Common myeloid progenitor, CD34-positive (primary cell): ENCODE measurements at places on chromosomes 6 and 20.

DNA sequence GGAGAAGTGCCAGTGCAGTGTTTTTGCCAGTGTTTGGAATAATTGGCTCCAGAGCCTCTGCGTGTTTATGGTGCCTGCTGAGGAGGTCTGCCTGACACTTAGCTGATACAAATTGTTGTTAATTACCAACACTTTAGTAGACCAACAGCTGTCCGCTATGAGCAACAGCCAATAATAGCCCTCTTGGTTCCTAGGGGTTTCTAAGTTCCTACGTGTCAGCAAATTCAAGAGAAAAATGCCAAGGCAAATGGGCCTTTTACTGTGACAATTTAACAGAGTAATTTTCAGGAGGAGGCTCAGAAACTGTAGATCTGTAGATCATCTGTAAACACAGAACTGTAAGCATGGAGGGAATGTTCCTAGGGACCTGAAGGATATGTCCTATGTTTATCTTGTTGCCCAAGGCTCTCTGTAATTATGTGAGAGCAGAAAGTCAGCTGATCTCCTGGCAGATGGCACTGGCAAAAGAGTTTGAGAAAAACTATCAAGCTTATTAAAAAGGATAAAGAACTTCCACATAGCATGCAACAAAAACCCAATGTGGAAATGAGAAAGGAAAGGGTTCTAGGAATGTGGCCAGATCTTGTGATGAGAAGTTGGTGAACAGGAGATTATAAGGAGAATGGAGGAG, 157.7 kb downstream of the GJA1 start:
- no peaks in the 10 kb centered on the region for H3K27me3 ChIP-seq
- no peak overlapping the region for H3K27ac ChIP-seq

DNA sequence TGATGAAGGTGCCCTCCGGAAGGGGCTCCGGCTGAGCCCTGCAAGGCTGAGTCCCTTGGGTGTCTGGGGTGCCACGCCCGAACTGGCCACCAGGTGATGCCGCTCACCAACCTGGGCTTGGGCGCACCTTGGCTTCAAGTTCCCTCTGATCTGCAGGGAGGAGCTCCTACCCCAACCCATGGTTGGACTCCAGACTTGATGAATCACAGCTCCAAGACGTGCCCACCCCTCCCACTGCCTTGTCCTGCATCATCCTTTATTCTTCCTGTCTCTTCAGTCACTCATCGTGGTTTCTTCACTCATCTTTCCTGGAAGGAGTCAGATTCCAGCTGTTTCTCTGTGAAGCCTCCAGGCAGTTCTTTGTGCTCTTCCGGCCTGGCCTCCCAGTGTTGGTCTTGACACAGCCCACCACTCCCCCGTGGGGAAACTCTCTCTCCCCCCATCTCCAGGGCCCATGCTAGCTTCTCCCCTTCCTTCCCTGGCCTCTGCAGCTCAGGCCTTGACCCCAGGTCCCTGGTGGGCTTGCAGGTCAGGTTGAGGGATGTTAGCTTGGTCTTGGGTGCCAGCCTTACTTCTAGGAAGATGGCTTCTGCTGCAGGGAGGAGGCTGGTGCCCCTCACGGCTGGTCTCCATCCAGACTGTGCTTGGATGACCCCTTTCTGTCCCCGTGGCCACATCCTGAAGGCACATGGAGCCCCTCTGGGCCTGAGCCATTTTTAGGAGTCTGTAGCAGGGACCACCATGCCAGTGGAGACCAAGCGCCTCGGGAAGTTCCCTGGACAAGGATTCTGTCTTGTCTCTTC, 2.6 kb upstream of the ZBP1 start:
- DNase-seq, result peak; percentile 57
- no peak overlapping the region for H3K4me3 ChIP-seq
- H3K36me3 ChIP-seq, result peaks cover 13% of the 10 kb centered on the region
- H3K27me3 ChIP-seq, result no peaks in the 10 kb centered on the region
- H3K27ac ChIP-seq, result no peak overlapping the region

DNA sequence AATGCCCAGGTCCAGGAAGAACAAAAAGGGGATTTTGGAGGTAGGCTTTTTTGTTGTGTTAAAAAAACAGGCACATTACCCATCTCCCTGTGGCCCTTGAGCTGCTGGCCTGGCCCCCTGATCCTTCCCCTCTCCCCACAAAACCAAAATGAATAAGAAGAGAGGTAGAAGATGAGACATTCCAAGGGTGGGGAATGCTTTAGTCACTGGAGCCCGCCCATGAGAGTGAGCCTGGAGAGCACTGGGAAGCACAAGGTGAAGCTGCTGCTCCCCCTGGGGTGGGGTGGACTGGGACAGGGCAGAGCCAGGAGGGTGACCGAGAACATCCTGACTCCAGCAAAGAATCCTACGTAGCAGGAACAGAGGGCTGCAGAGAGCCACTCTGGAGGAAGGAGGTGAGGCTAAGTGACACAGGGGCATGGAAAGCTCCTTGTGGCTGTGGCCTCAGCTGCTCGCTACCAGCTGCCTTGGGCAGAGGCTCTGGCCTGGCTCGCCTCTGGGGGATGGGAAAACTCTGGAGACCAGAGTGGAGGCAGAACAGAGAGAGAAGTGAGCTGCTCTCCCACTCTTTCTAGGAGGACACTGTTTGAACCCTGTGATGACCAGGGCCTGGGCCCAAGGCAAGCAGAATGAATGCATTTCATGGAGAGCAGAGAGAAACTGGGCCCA, 48.3 kb downstream of the AKAP7 start:
- no peak for DNase-seq
- peaks cover 19% of the 10 kb centered on the region for H3K36me3 ChIP-seq
- no peaks in the 10 kb centered on the region for H3K4me1 ChIP-seq
- no peak overlapping the region for H3K27ac ChIP-seq
- peak overlapping the region; percentile 61 for H3K4me3 ChIP-seq
- no peaks in the 10 kb centered on the region for H3K27me3 ChIP-seq

DNA sequence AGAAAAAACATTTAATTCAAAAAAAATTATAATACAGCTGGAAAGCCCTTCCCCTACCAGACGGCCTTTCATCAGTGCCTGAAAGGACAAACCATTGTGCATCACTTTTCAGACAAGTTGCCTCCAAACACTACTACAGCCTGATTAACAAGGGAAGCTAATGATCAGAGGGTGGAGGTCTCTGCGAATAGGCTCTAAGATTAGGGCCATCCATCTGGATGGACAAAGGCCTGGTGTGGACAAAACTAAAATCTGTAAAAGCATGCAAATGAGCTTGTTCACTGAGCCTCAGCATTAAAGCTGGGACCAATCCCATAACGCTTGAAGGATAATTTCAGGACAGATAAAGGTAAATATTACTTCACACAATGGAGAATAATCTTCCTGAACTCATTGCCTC, 228.7 kb upstream of the PLN start:
- no peak for DNase-seq
- H3K36me3 ChIP-seq, result no peaks in the 10 kb centered on the region
- H3K27me3 ChIP-seq, result no peaks in the 10 kb centered on the region
- no peak overlapping the region for H3K27ac ChIP-seq
- H3K4me3 ChIP-seq, result no peak overlapping the region
- no peaks in the 10 kb centered on the region for H3K4me1 ChIP-seq

DNA sequence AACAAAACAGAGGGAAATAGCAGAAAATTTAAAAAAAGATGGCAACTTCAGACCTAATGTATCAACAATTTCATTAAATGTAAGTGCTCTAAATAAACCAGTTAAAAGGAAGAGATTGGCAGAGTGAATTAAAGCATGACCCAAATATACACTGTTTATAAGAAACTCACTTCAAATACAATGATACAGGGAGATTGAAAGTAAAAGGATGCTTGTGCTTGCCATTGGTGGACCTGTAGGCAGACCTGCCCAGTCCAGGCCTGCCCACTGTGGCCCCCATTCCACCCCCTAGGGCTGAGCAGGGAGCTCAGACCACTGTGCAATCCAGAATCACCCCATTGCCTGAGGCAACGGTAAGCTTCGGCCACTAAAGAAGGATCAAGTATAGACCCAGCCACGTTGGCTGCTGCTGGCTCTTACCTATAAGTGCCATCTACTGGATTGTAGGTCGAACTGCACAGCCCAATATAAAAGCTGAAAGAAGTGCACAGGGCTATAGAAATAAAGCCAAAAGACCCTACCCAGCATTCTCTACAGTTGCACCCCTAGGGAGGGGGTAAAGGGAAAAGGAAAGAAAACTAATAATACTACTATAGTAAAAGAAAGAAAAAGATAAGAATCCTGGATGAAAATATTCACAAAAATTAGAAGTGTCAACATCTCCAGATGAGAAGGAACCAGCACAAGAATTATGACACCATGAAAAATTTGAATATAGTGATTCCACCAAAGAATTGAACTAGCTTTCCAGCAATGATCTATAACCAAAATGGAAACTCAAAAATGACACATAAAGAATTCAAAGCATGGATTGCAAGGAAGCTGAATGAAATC, 36.1 kb downstream of the PSMB1 start:
- no peaks in the 10 kb centered on the region for H3K4me1 ChIP-seq
- no peak overlapping the region for H3K27ac ChIP-seq
- H3K4me3 ChIP-seq, result no peak overlapping the region
- no peaks in the 10 kb centered on the region for H3K27me3 ChIP-seq
- no peaks in the 10 kb centered on the region for H3K36me3 ChIP-seq

- no peak for DNase-seq
- H3K4me1 ChIP-seq, result peaks cover 14% of the 10 kb centered on the region
- H3K27me3 ChIP-seq, result no peaks in the 10 kb centered on the region
- no peak overlapping the region for H3K27ac ChIP-seq
Observed at GRCh38 chr6:132495604-132496079, 17.3 kb downstream of the STX7 start.

DNA sequence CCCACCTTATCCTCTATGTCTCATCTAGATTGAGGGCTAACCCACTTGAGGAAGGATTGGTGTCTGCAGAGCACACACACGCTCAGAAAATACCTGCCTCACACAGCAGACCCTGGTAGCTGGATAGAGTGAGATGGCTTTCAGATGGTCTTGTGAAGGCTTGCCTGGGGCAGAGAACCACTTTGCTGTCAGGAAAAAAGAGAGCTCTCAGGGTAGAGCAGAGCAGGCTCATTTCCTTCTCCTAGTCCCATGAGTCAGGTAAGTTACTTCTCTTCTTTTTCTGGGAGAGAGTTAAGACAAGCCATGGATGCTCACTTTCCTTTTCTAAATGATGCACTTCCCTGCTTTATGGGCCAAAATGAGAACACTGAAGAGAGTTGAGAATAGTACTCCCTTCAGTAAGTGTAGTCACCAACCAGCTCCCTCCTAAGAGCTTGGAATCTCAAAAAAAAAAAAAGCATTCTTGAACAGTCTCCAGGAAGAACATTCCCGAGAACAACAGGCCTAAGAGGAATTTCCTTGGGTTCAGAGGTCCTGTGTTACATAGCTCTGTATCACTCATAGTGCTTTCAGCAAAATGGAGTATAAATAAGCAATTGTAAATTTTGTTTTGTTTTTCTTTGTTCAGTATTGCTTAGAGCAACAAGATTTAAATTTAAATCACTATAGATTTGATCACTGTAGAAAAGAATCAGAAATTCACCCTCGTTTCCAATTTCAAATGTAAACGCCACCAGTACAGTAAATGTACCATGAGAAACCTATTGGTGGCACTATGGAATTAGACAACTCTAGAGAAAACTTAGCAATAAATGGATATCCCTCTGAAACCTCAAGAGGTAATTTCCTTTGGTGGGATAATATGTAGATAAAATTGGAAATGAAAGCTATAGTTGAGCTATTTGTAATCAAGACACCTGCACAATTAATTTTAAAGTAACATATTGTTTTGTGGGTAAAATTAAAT, 530.3 kb downstream of the RFPL4B start:
- H3K27me3 ChIP-seq, result no peaks in the 10 kb centered on the region
- no peaks in the 10 kb centered on the region for H3K4me1 ChIP-seq
- H3K27ac ChIP-seq, result no peak overlapping the region
- H3K4me3 ChIP-seq, result no peak overlapping the region

DNA sequence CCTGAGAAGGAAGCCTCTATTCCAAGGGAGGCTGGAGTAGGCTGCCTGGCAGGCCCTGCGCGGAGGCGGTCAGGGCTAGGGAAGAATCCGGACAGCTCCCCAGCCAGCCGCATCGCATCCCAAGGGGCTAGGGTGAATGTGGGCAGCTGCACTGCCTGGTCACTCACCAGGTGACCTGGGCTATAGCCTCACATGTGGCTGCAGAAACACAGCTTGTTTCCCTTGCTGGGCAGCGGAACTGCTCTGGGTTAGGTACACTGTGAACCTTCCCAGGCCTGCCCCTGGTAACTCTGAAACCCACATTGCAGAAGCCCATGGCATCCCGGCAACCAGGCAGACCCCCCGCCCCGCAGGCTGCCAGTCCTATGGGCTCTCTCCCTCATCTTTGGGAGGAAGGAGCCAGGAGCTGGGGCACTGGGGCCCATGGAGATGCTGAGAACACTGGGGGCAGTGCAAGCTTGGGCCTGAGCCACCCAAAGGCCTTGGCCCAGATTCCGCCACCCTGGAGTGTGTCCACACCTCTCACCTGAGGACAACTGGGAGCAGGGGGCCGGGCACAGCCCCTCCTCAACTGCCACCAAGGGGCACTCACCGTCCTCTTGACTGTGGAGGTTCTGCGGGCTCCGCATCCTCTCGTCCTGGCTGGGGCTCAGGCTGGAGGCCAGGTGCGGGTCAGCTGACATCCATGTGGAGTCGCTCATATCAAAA, 111.0 kb downstream of the NOL4L start:
- peaks cover 52% of the 10 kb centered on the region for H3K36me3 ChIP-seq
- no peak overlapping the region for H3K27ac ChIP-seq
- no peak for DNase-seq
- peaks cover 92% of the 10 kb centered on the region for H3K4me1 ChIP-seq

GRCh38 chr20:32925481-32926196, 66.9 kb downstream of the EFCAB8 start:
- no peaks in the 10 kb centered on the region for H3K4me1 ChIP-seq
- H3K36me3 ChIP-seq, result no peaks in the 10 kb centered on the region
- DNase-seq, result no peak
- H3K27ac ChIP-seq, result no peak overlapping the region
- H3K4me3 ChIP-seq, result no peak overlapping the region

DNA sequence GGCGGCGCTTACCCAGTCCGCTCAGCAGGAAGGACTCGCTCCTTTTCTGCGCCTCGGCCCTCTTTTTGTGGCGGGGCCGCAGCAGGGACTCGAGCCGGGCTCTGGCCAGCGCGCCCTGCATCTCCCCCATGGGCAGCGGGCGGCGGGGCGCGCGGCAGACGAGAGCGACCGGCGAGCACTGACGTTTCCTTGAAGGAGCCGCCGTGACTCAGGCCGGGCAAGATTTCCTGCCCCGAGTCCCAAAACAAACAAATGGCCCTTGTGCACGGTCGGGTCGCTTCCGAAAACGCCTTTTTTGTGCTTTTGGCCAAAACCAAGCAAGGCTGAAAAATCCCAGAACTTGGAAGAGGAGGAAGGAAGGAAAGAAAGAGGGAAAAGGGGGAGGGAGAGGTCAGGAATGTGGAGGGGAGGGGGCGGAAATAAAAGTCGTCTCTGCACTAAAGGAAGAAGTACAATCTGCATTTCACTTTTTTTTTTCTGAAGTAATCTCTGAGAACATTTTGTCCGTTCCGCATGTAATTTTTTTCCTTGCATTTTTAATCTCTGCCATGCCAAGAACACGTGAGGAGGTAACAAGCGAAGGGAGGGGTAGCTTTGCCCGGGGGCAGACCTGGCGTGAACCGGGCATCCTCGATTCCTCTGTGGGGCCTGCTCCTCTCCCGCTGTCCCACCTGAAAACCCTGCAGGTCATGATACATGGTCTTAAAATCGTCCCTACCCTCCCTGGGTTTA, 123.3 kb upstream of the SLC2A12 start:
- no peak overlapping the region for H3K27ac ChIP-seq
- DNase-seq, result peak; percentile 41
- peaks cover 47% of the 10 kb centered on the region for H3K4me1 ChIP-seq
- H3K27me3 ChIP-seq, result peaks cover 30% of the 10 kb centered on the region
- H3K4me3 ChIP-seq, result peak overlapping the region; percentile 86
